ENCODE measurements at places on chromosomes 7 and 10.

GRCh38 chr10:131804551-131805295 lies 96.1 kb upstream of the PPP2R2D start:
- DNase-seq, result no peak

- no peak for DNase-seq
These were observed 2.4 kb downstream of the TMEM72 start for GRCh38 chr10:44913350-44914081.

DNA sequence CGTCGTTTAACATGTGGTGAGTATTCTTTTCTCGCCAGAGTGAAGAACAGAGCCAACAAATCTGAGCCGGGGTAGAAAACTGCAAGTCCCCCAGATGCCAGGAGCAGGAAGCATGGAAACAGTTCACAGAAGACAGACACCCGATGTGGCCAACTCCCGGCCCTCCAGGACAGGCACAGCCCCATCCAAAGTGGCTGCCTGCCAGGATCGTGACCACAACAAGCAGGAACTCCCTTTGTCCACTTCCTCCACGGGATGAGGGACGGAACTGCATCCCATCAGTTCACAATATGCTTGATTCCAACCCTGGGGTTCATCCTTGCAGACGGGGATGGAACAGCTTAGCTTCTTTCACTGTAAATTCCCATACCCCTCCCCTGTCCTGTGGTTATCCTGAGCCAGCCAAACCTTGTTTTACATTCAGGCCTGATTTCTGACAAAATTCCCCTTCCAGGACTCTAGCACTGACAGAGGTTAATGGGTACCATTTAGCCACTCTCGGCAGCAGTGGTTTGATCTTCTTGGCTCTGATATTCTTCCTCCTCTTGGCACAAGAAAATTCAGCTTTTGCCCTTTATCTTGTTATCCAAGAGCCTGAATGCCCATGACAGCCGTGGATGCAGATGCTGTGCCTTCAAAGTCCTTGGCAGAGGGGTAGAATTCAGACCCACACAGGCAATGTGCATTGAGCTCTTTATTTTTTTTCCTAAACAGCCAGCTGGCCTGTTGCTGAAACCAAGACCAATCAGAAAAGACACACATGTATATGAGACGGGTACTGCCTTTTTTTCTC lies 105.5 kb upstream of the FAM204A start:
- peak; percentile 55 for DNase-seq

GRCh38 chr10:120710076-120710475 lies 141.1 kb upstream of the WDR11 start:
- no peak for DNase-seq

DNA sequence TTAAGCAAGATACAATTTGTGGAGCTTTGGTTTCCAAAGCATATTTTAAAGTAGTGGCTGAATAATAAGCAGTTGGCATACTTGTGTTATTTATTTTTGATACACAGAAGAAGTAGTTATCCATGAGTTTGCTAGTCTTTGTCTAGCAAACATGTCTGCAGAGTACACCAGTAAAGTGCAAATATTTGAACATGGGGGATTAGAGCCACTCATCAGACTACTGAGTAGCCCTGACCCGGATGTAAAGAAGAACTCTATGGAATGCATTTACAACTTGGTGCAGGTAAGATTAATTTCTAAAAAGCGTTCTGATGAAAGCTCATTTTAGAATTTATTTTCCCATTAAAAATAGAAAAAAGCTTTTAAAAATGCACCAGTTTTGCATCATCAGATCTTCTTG lies 31.4 kb downstream of the ARMC3 start:
- DNase-seq, result no peak

GRCh38 chr10:11846542-11846941 lies 23.4 kb downstream of the PROSER2 start:
- DNase-seq, result no peak

DNA sequence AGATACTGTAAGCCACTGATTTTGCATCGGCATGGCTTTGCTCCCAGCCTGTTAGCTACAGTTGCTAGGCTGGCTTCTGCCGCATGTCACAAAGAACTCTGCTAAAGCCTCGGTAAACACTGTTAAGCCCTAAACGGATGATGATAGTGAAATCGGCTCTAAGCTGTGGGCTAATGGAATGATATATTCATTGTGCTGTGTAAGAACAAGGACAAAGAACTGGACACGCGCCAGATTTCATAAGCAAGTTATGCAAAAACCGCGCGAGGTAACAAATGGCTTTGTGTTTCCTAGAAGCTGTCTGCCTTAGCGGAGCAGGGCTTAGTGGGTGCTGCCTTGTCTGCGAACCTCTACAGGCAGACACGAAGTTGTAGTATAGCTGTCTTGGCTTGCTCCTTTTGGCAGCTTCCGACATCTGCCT lies 331.3 kb upstream of the COBL start:
- no peak for DNase-seq

DNA sequence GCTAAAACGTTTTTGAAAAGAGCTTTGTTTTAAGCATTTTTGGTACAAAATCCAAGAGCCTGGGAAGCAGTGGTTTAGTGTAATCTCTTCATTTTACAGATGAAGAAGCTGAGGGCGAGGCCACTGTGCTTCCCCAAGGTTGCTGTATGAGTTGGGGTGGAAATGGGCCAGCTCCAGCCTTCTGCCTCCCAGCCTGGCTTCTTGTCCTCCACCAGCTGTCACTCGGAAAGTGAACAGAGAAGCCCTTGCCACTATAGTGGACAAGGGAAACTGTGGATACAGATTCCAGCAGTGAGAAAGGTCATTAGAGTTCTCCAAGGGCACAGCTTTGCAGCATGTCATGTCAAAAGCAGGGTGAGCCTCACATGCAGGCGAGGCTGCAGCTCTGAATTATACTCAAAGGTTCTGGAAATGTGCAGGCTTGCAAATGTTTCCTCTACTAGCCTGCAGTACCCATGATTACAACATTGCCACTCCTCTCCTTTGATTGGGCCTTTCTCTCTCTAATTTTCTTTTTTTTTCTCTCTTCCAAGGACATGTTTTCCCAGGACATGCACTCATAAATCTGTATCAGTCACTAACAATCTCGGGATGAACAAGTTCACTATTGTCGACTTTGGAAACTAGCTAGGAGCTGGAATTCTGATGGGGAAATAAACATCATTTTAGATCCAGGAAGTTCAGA lies 33.0 kb downstream of the BAMBI start:
- DNase-seq, result no peak

- no peak for DNase-seq
These were observed 108.9 kb upstream of the ZMIZ1 start for GRCh38 chr10:78959924-78960285.

DNA sequence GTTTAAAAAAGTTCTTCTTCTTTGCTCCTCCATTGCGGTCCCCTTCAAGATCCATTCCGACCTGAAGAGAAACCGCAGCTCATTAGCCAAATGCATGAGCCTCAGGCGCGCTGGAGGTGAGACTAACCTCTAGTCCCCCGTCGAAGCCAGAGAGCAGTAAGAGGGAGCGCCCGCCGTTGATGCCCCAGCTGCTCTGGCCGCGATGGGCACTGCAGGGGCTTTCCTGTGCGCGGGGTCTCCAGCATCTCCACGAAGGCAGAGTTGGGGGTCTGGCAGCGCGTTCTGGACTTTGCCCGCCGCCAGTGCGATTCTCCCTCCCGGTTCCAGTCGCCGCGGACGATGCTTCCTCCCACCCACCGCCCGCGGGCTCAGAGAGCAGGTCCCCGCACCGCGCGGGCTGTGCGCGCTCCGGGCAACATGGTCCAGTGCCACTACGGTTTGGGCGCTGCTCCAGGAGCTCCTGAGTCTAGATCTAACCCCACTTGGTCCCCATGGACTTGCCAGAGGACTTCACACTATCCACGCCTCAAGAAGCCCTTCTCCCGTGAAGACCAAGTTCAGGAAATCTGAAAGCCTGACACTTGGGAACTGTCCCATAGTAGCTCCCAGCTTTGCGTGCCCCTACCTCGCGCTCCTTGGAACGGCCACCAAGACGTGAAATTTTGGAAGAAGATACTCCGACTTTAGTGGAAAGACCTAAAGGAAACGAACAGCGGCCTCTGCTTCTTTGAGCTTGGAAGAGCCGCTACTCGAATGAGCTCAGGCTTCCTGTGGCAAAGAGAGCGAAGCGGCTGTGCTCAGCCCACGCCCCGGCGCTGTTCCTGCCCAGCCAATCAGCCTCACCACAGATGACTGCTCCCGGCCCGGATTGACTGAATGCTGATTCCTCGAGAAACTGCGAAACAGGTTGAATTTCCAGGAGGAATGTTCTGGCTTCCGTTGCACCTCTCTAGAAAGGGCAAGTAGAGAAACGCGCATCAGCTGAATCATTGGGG lies at the start of gene ABCB1:
ABCB1 (minus strand) TSS at position 755 of the 995 bp plus-strand sequence; CDS start at position 55, 700 bp downstream.
- peak; percentile 38 for DNase-seq

DNA sequence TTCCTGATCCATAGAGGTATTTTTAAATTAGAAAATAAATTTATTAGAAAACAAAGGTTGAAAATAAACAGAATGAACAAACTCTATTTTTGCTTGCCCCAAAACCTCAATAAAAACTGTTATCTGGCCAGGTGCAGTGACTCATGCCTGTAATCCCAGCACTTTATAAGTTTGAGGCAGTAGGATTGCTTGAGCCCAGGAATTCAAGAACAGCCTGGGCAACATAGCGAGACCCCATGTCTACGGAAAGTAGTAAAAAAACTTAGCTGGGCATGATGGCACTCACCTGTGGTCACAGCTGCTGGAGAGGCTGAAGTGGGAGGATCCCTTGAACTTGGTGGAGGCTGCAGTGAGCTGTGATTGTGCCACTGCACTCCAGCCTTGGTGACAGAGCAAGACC lies 10.3 kb downstream of the SLK start:
- DNase-seq, result no peak

DNA sequence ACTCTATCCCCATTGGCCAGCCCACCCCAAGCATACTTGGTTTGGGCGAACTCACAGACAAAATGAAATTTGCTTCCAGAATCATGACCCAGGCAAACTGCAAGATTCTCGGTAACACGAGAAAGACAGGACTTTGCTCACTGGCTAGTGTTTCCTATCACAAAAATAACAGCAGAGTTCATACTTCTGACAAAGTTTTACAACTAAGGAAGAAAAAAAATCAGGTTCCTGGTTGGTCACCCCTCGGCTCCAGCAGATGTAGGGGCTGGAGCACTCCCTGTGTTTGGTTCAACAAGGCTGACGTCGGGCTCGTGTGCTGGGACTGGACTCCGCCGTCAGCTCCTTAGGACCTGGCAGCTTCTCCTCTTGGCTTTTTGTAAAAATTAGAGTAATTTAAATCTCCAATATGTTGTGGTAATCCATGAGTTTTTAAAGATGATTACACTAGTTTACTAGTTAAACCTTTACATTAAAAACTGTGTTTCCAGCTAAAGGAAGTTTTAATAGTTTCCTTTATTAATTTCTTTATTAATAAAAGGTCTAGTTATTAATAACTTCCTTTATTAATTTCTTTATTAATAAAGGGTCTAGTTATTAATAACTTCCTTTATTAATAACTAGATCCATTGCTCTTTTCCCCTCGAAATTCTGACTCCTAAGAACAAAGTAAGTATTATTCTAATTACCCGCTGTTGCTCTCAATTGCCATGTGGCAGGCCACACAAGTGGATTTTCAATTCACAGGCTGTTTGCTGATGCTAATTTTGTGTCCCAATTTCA lies 115.6 kb upstream of the RNF32 start:
- DNase-seq, result no peak

DNA sequence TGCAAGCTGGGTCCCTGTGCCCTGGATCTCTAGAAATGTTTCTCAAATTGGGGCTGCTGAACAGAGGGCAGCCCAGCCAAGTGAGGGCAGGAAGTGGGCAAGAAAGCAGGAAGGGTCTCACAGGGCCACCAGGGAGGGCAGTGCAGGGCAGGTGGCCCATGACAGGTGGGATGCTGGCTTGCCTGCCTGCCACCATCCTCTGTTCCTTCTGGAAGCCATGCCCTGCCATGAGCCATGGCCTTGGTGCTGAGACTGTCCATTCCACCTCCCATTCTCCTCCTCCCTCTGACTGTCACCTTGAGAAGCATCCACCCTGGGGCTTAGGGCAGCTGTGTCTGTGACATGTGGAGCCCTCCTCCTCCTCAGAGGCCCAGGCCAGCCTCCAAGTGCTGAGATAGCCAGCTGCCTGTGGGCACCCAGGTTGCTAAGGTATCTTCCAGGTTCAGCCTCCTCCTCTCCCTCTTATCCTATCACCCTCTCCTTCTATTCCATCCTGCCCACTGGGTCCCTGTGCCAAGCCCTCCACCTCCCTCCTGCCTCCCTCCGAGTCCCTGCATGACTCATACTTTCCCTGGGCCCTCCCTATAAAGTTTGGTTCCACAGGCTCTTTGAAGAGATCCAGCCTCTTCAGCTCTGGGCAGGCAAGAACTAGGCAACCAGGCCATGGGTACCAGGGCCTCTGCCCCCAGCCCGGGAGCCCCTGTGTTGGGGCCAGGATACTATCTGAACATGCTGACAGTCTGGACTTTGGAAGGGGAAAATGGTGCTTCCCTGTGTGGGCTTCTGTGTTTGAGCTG lies 1.3 kb downstream of the VSIR start:
- DNase-seq, result peak; percentile 55

DNA sequence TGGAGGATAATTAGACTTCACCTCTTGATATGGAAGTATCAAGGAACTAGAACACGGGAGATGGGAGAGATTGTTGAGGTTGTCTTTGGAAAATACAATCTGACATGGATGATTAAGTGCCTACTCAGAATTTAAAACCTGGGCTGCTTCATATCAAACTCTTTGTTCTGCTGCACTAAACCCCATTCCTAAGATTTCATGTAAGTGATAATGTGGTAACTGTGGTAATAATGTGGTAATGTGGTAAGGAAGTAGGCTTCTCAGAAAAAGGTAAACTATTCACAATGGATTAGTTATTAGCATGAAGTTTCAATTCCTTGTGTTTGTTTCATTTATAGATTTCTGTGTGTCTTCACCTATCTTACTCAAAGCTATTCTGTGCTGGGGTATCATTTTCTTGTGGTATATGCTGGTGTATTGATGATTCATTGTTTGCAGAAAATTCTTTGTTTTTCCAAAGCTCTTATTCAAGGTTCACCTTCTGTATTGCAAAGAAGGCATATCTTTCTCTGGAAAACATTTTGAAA lies 129.9 kb upstream of the TAC1 start:
- no peak for DNase-seq

All from fibroblast of skin of abdomen (primary cell).